ENCODE measurements at places on chromosomes 11 and 22. TPM values are rescaled to one million over a fixed set of nuclear protein-coding genes. Genes with fewer than 3 reads are reported as not detected.

Gene CCDC87
- total RNA-seq = 0.44 TPM

Gene DDTL
- 0.92 TPM for total RNA-seq

Gene SCGB1D2
- not detected for total RNA-seq

Gene C11orf97
- not detected for total RNA-seq

Gene OR2AT4
- total RNA-seq = not detected

Gene MDK
- 13.3 TPM for total RNA-seq

Gene CALCA
- total RNA-seq = not detected

All from aortic smooth muscle cell (primary cell).